NT2/D1 (cell line): ENCODE measurements at places on chromosomes 12 and 14.

DNA sequence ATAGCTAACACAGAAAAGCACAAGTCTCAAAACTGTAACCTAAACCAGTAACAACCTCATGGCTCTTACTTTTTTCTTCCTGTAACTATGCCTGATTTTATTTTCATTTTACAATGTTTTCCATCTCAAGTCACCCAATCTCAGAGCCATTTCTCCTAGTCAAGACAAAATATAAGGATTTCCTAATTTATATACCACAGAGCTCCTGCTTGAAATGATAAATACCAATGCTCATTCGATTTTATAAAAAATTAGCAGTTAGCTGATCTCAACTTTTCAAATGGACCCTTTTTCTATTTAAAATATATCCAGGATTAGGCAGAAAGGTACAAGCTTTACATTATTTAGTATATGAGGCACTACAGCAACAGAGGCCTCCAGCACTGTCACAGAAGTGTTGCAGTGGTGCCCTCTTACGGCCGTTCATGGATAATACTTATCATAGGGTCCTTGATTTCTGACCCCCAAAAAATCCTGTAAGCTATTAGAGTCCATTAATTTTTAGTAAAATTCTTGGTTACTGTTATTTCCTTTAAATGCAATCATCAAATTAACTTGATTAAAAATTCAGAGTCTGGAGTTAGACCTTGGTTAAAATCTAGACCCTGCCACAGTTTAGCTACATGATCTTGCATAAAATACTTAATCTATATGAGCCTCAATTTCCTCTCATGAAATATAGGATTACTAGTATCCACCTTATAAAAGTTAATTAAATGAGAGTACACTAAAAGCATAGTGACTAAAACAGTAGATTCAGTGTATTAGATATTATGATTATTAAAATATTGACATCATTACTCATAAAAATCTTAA, 68.3 kb downstream of the SEC23A start:
- DNase-seq: no peak

- DNase-seq: no peak
These were observed 18.4 kb downstream of the LMO3 start for GRCh38 chr12:16587514-16587913.

- DNase-seq: no peak
These were observed 29.6 kb downstream of the PMCH start for GRCh38 chr12:102167821-102168604.

- no peak for DNase-seq
These were observed 136.4 kb upstream of the NPAS3 start for GRCh38 chr14:32802295-32802694.

GRCh38 chr14:23864861-23865260, 88.7 kb upstream of the DHRS4 start:
- DNase-seq: no peak

DNA sequence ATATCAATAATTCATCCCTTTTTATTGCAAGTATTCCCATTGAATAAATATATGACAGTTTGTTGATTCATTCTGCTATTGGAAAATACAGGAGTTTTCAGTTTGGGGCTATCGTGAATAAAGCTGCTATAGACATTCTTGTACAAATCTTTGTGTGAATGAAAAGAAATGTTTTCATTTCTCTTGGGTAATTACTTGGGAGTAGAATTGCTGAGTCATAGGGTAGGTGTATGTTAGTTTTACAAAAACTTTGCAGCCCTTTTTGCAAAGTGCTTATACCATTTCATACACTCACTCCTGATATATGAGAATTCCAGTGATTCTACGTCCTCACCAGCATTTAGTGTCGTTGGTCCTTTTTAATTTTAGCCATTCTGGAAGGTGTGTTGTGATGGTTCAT, 6.9 kb upstream of the PTCSC3 start:
- DNase-seq: no peak

GRCh38 chr14:88170333-88170732, 152.7 kb downstream of the KCNK10 start:
- DNase-seq: no peak

- no peak for DNase-seq
These were observed 5.5 kb upstream of the OAS1 start for GRCh38 chr12:112901271-112901670.

DNA sequence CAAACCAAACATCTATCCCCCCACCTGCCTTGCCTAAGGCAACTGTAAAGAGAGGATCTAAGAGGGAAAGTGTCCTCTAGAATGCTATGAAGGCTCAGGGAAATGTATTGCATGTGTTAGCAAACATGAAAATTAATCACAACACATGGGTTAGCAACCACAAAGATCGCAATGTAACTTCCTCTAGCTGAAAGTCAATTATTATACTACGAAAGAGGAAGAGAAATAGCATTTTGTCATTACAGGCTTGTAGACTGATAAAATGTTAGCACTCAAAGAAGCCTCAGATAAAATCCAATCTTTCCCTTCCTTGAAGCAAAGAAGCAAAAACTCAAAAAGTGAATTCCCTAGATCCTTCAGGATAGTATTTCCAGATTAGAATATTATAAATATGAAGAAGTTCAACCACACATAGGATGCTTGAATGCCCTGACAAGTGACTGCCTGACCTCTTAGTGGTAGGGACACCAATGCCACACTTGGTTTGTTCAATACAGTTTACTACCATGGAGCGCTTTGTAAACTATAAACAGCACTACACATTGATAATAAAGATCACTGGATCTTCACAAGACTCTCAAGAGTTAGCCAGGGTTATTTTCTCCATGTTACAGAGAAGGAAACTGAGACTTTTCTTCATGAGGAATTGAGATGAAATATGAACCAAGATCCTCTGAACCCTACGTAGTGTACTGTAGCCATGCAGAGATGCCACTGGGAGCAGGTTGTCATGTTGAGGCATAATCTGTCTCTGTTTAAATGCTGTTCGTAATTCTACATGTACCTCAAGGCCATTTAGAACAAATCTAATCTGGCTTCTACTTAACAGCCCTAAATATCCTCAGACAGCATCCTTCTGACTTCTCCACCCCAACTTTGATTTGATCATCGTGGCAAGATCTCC, 100.7 kb downstream of the ITPR2 start:
- no peak for DNase-seq

DNA sequence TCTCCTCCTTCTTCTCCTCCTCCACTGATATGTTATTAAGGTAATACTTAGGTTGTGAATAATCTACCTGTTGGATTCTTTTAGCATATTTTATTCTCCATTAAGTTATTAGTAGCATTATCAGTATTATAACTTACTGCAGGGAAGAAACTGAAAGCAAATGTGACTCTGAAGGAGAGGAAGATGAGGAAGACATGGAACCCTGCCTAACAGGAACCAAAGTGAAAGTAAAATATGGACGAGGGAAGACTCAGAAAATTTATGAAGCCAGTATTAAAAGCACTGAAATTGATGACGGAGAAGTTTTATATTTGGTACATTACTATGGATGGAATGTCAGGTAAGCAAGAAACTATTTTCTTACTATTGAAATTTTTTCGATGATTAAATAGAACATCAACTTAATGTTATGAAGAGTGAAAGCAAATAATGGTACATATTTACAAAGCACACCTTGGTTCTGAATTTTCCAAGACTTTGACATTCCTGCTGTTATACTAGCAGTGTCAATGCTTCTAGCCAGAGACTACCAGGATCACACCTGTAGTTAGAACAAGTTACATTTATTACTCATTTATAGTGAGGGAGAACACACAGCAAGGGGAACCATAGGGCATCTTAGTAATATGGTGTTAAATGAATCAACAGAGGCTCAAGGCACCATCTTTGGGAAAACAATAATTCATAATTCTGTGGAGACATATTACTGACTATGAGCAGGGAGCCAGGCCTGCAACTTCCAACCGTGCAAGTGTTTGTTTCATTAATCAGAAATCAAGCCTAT, 42.0 kb upstream of the TOMM20L start:
- no peak for DNase-seq

DNA sequence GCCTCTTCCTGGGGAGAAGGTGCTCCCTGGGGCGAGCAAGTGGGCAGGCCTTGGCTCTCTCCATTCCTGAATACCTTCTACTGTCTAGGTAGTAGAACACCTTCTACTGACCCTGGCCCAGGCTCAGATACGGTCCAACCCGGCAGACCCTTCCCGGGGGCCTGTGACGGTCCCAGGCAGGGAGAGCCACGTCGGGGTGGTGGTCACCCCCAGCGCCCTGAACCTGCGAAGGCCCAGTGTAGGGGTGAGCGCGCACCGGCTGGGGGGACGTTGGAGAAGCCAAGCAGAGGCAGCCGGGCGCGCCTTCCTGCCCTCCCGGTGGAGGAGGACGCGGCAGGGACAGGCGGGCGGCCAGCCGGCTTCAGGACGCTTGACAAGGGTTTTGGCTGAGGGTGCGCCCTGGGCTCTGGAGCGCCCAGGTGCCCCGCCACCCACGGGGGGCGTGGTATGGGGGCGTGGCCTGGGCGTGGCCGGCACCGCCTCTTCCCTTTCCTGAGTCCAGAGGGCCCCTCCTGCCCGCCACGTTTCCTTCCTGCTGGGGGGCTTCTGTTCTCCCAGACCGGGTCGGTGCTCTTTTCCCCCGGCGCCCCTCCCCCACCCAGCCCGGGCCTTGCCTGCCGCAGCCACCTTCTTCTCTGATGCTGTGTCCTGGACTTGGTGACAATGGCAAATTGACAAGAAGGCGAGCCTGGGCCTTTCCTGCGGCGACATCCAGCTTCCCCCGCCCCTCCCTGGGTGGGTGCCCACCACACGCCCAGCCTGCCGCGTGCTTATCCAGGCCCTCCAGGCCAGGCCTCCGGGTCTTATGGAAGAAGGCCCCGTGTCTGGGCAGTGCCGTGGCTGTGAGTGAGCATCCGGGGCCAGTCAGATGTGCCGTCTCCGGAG, 24.5 kb upstream of the PPP1R13B start:
- DNase-seq: no peak

DNA sequence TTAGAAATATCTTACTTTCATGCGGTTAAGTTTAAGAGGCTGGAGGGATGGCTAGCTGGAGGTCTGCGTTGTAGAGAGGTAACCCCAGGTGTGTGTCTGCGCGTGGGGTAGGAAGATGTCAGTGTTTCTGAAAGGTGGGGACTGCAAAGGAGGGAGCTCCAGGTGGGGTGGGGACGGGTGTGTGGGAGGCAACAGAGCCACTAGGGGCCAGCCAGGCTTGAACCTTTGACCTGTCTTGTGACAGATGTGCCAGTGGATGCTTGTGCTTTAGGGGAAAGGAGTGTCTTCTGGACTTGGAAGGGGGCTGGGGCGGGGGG, 841 bp downstream of the GLI1 start:
- no peak for DNase-seq

DNA sequence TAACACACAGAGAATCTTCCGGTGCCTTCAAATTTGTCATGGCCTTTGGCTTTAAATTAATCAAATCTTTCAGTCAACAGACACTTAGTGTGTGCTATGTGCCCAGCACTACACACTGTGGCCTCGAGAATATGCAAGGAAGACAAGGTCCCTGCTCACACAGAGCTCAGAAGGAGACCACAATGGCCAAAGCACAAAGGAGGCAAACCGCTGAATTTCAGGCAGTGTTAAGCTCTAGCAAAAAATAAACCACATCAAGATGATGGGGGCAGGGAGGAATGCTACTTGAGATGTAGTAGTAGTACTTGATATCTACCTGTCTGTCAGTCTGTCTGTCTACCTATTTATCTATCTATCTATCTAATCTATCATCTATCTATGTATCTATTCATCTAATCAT, 227.9 kb downstream of the TMEM132D start:
- no peak for DNase-seq

DNA sequence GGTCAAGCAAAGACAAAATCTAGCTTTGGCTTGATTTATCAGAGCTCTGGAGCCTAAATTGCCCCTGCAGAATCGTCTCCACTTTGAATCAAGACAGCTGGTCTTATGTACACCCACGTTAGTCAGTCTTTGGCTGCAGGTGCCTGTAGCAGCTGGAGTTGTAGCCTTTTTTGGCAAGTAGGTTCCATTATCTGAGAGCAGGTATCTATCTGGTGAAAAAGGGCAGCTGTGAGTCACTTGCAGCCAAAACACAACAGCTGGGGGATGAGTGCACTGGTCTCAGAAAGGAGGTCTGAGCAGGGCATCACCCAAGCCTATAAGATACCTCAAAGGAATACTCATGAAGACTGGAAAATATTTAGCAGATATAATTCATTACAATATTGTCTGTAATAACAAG, 43.6 kb upstream of the KCNH5 start:
- no peak for DNase-seq

- no peak for DNase-seq
These were observed 61.6 kb upstream of the GNPNAT1 start for GRCh38 chr14:52852810-52853521.

GRCh38 chr12:93569301-93569655, 3.2 kb upstream of the SOCS2 start:
- no peak for DNase-seq

- DNase-seq: peak; percentile 91
These were observed at the start of gene CHURC1 for GRCh38 chr14:64914237-64915028. Gene CHURC1 (plus strand): TSS chr14:64914455. CDS start chr14:64914496, 41 bp downstream.

GRCh38 chr12:112891093-112892024, 15.4 kb upstream of the OAS1 start:
- no peak for DNase-seq

DNA sequence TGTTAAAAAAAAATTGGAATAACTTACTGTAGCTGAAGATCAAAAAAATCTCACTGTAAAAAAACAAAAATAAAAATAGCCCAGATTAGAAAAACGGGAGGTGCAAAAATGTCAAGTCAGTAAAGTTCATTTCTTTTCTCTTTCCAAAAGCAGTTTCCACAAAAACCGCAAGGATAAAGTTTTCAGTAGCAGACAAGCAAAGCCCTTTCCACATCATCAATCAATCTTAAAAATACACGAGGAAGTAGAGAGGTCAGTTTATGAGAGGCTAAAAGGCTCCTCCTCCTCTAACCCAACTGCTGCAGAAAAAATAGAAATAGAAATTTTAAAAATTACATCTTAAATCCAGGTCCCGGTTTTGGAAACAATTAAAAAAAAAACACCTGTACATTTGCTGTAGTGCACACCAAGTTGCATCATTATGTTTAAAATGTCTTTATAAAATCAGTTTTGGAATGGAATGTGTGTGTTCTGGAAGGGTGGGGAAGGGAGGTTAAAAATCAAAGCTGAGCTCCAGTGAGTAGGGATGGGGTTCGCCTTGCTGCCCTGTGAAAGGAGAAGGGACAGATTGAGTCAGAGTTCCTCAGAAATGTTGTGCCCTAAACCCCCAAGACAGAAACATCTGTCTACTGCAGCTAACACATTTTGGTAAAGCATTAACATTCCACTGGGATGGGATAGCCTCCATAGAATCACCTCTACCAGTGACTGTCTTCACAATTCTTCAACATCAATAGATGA, 5.8 kb downstream of the HNRNPC start:
- DNase-seq: no peak

GRCh38 chr12:62146318-62146717, 113.9 kb upstream of the USP15 start:
- DNase-seq: no peak

- no peak for DNase-seq
These were observed 70.9 kb downstream of the DERA start for GRCh38 chr12:15982071-15982470.

- no peak for DNase-seq
These were observed 128.5 kb downstream of the SLC15A5 start for GRCh38 chr12:16148938-16149337.

GRCh38 chr12:124588018-124588634, 20.7 kb upstream of the NCOR2 start:
- DNase-seq: no peak

GRCh38 chr12:29226616-29227015, 77.5 kb downstream of the FAR2 start:
- DNase-seq: no peak
